Activated naive CD8-positive, alpha-beta T cell treated with anti-CD3 and anti-CD28 coated beads for 36 hours (primary cell): ENCODE measurements at places on chromosomes 5 and 9. TPM values are rescaled to one million over a fixed set of nuclear protein-coding genes. Genes with fewer than 3 reads are reported as not detected.

Gene SLC36A3
- total RNA-seq = not detected

GRCh38 chr9:27483576-27483975 is 40.5 kb upstream of the IFNK start:
- no peak for DNase-seq

DNA sequence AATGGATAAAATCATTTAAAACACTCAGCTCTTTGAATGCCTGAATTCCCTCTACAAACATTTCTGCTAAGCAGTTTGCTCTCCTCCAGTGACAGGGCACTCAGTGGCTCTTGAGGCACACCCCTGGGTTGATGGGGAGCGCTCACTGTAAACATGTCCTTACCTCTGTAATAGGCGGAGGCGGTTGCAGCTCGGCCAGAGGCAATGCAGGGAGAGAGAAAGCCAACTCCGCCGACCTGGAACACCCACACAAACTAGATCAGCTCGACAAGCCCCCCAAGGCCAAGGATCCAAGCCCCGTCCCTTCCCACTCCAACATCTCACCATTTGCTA is 329 bp downstream of the CDC23 start:
- no peak for DNase-seq

GRCh38 chr9:107042606-107043005 is 179.6 kb downstream of the ZNF462 start:
- no peak for DNase-seq

DNA sequence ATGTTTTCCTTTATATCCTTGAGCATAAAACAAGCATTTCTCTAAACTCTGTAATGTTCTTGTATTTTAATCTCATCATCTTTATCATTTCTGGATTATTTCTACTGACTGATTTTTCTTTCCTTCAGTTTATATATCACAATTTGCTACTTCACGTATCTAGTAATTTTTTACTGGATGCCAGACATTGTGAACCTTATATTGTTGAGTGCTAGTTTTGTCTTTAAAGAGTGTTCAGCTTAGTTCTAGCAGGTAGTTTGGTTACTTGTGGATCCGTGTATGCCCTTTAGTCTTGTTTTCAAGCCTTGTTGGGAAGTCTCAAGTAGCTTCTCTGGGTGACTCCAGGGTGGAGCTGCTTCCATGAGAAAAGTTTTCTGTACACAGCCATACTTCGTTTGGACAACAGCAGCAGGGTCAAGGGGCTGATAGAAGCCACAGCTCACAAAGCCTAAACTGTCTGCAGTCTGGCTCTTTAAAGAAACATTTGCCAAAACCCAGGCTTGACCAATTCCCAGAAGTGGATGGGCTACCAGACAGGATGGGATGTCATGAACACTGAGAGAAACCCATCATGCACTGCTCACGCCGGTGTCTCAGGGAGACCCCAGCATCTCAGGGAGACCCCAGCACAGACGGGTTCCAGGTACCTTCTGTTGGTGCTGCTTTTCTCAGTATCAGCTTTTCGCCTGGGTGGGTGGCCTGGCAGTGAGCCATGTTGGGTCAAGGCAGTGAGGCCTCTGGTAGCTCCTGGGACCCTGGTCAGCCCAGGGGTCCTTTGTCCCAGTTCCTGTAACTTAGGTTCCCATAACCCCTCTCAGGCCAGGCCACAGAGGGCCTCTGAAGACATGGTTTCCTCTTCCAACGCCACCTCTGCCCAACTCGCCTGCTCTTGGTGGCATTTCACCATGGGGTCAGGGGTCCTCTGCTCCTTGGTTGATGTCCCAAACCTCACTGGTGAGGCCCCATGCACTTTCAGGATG is 29.1 kb downstream of the TRIP13 start:
- no peak for DNase-seq

- DNase-seq = no peak
Measured at GRCh38 chr5:79546782-79547428, 33.0 kb upstream of the HOMER1 start.

Gene FOXE1
- total RNA-seq = not detected

Gene FOXD4L3
- not detected for total RNA-seq

- no peak for DNase-seq
Measured at GRCh38 chr9:69573651-69574050, 98.5 kb downstream of the APBA1 start.

DNA sequence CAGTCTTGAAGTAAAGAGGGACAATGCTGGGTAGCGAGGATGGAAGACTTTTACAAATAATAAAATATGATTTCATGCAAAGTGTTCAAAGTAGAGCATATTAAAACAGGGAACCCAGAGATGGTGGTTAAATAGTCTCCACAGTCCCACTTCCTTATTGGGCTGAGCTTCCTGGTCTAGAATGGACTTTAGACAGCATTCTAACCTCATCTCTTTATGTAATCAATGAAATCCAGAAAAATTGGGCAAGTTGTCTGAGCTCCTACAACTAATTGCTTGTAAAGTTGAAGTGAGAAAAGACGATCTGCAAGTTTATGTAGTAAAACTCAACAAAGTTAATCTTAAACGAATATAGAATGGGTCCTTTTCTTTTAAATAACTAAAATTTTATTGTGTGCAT is 328.9 kb downstream of the PJA2 start:
- DNase-seq = no peak

- DNase-seq = no peak
Measured at GRCh38 chr5:149448831-149449714, 70.0 kb upstream of the IL17B start.

DNA sequence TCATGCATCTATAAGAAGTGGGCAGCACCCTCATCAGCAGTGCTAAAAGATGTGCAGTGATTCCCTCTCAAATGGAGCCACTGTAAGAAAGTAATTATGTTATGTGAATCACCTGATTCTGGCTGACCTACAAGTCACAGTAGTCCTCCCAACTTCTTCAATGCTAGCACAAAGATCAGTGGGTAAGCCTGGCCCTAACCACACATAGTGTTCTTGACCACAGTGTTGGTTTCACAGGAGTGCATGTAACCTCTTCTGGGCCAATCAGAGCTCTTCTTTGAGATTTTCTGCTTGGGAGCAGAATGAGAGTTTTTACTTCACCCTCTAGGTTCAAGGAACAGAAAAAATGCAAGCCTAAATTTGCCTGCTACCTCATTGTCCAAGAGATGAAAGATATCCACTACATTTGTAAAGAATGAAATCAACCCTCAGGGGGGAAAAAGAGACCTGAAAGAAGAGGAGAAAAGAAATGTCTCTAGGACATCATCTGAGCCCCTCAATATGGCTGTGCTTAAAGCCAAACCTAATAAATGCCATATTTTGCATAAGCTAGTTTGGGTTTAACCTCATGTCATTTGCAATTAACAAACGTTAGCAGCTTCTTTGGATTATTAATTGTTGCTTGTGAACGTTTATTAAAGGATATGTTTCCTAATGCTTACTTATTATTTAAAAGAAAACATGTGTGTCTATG is 65.3 kb upstream of the ADRB2 start:
- peak; percentile 9 for DNase-seq

GRCh38 chr9:115144706-115145105 is 26.7 kb upstream of the TNC start:
- no peak for DNase-seq

- peak; percentile 25 for DNase-seq
Measured at GRCh38 chr5:66945389-66946349, 250.9 kb downstream of the CD180 start.

Gene COL23A1
- 0.22 TPM for total RNA-seq

DNA sequence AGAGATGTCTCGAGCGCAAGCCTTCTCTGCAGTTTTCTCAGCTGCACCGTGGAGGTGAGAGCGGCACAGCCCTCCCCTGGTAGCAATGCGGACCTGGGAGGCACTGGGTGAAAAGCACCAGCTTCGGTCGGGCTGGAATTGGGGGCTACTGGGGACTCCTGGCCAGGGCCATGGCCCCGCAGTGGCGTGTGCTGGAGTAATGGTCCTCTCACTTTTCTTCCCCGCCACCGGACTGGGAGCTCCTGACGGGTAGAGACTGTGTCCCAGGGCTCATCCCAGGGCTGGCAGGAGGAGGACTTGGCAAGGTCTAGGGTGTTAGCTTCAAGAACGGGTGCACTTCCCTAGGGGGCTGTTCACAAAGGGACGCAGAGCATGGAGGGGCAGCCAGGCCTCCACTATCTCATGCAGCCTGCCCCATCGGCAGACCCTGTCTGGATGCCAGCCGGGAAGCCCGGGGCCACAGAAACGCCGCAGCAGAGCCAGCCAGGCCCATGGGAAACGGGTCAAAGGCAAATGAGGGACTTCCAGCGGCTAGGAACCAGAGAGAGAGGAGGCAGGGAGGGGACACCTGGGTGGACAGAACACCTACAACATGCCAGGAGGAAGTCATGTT is 92.6 kb upstream of the MVB12B start:
- DNase-seq = no peak

DNA sequence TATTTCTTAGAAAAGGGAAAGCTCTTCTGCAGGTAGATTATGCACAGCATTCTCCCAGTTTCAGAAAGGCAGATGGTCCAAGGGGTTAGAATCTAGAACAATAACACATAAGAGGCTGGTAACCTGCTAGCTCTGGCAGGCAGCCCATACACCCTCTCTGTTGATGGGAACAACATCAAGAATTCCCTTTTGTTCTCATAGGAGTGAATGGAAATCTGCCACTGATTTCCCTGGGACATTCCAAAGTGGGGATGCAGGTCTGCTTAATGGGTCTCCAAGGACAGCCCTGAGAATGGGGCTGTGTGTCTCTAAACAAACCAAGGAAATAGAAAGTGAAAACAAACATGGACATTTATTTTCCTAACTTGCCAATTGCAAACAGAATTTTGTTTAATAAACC is 456.8 kb downstream of the EBF1 start:
- DNase-seq = no peak

DNA sequence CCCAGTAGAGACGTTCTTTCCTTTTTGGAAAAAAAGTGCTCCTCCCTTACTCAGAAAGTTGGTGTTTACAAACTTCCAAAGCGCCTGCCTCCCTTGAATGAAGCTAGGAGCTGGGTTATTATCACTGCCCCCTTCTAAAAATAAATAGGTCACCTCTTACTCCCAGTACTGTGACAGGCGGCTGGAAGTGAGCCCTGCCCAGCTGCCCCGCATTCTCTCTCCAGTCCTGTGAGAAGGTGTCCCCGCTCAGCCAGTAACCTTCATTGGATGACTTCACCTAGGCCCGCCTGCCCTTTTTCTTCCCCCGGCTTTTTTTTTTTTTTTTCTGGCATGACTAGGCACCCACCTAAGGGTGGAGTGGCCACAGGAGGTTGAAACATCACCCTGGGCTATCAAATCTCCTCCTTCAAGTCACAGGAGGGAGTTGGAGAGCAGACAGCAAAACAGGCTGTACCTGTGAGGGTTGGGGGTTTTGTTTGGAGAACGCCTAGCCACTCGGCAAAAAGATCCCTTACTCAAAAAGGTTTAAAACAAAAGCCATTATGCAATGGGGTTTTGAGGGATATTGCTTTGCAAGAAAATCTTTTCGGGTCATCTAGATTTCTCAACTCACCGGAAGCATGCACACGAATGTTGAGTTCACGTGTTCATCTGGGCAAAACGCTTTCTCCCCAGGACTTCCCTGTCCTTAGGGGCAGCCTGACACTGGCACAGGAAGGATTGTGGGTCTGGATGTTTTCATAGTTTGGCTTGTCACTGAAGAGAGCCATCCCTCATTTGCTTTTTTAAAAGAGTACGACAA is 43.3 kb upstream of the ZNF622 start:
- no peak for DNase-seq

- no peak for DNase-seq
Measured at GRCh38 chr5:96259151-96259772, 173.8 kb downstream of the PCSK1 start.

- no peak for DNase-seq
Measured at GRCh38 chr5:98786191-98786853, 12.9 kb downstream of the RGMB start.

DNA sequence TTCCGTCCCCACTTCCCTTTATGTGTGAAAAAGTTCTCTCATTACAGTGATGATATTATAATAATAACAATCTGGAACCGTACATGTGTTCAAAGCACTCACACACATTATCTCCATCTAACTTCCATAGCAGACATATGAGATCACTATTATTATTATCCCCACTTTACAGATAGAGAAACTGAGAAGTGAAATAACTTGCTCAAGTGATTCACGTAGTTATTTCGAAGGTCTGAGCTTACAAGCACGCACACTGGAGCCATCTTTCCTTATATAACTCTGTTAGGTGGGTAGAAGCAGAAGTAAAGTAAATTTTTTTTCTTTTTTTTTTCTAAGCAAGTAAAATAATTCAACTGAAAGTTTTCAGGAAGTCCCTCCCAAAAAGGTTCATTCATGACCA is 62.9 kb upstream of the PTGER4 start:
- DNase-seq = no peak
